ENCODE measurements at places on chromosomes 11 and 22. TPM values are rescaled to one million over a fixed set of nuclear protein-coding genes. Genes with fewer than 3 reads are reported as not detected.

DNA sequence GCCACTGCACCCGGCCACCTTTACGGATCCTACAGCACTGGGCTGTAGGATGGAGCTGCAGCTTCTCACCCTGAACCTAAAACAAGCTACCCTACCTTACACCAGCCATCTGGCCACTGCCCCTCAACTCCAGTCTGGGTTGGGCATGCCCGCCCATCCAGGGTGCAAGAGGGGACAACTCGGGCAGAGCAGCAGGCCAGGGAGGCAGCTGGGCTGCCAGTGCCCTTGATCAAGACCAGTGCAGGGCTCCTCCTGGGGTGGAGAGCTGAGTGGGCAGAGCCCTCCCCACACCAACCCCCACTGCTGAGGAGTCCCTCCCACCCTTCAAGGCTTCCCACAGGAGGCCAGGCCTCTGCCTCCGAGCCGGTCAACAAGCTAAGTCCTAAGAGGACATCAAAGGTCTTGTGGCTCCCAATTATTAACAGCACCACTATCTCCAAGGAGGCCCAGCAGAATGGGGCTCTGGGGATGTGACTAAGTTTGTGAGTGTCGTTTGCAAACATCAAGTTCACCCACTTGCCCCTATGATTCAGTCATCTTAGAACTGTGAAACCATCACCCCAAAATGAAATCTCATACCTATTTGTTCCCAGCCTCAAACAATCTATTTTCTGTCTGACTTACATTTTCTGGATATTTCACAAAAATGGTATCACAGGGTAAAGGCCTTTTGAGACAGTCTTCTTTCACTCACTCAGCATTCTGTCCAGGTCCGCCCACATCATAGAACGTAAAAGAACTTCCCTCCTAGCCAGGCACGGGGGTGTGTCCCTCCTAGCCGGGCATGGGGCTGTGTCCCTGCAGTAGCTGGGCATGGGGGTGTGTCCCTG lies 11.0 kb downstream of the GATD1 start:
- DNase-seq: no peak

GRCh38 chr11:57787920-57788702 lies 26.5 kb downstream of the CTNND1 start:
- DNase-seq: no peak

DNA sequence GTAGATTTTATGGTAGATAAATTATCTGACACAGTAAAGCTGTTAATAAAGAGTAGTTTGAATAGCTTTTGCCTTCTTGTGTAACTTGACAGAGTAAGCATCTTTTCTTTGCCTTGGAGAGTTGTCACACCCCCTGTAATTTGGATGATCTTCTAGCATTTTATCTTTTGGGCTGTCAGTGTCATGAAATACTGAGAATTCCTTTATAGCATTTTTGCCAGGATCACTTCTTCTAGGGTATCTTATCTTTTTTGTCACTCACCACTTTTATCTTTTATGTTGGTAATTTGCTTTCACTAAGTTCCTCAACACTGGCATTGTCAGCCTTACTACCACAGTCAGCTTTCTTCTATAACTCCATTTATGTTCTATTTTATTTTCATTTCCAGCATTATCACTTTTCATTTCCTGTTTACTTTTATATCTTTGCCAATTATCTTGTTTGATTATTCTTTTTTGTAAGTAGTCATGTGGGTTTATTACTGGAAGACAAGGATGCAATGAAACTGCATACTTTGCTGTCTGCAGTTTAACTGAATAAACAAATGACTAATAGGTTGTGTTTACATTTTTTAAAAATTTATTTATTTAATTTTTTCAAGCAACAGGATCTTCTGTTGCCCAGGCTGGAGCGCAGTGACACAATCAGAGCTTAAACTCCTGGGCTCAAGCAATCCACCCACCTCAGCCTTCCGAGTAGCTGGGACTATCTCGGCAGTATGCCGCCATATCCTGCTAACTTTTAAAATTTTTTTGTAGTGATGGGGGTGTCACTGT lies 28.1 kb upstream of the ACAT1 start:
- no peak for DNase-seq

DNA sequence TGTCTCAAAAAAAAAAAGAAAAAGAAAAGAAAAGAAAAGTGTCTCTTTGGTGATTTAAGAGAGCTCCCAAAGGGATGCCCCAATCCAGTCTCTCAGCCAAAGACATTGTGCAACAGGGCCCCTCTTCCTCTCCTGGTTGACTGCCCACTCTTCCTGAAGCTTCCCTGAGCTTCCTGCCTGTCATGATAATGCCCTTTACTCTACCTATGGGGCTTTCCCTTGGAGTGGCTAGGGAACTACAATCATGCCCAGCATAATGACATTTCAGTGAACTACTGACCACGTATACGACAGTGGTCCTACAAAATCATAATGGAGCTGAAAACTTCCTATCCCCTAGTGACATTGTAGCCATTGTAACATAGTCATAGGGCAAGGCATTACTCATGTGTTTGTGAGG lies 118.0 kb downstream of the RASSF10 start:
- DNase-seq: no peak

SPTBN2 gene
- 59.4 TPM for polyA plus RNA-seq
